ENCODE measurements at places on chromosomes 7 and 10.

- DNase-seq = no peak
These were observed 180.3 kb downstream of the DNAJB6 start for GRCh38 chr7:157516911-157517781.

GRCh38 chr7:52691257-52691656 is 344.2 kb upstream of the POM121L12 start:
- no peak for DNase-seq

DNA sequence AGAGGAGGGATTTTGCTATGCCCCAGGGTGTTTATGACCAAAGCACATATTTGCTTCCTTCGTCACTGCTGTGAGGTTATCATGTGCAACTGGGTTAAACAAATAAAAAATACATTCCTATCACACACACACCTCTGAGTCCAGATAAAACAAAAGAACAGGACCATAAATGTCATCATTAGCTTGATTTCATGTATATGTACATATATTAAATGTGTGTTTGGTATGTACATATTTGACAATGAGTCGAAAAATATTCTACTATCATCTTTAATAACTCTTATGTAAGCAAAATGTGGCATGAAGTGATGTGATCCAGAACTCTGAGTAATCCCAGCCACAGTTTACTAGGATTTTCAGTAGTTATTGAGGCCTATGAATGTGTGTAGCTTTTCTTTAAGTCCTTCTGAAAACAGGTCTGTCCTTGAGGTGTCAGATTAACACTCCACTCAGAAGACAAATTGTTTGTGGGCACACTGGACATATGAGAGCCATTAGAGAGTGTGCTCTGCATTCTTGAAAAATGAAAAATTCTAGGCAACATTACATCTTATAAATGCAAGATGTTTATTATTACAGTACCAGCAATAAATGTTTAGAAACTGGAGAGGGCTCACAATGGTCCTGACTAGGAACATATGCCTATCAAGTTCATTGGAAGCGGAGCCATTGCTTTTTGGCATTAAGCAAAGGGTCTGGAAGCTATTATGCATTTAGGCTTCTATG is 335.1 kb upstream of the SEMA3A start:
- DNase-seq = no peak

- peak; percentile 79 for DNase-seq
These were observed 2.0 kb downstream of the SRGN start for GRCh38 chr10:69089638-69090599.

DNA sequence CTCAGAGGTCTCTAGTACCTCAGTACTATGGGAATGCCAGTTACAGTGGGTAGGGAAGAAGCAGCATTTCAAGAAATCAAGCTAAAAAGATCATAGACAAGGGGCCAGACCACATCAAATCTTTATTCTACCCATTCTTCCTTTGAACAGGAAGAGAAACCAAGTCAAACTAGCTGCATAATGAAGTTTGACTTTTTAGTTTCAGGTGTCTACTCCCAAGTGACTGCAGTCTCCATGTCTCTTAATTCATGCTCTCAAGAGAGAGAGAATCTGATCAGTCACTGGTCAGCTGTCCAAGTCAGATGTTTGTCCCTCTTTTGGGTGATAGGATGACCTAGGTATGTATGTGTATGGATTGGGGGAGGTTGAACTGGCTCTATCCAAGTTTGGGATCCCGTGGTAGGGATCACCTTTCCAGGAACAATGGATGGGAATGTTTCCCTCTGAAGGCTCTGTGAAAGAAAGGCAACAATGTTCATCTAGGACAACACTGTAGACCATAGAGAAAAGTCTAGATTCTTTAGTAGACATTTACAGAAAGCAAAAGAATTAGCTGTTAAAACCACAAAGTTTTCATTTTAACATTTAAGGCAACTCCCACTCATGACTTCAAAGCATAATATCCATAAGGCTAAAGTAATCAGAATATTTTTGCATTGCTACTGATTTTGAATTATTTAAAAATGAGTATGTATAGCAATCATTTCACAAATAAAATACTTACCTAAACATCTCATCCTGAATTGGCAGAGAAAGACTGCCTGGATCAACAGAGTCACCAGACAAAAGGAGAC is 30.1 kb upstream of the PRTFDC1 start:
- no peak for DNase-seq

GRCh38 chr7:132751244-132751647 is 175.0 kb upstream of the PLXNA4 start:
- DNase-seq = no peak

GRCh38 chr10:130400890-130401289 is 264.7 kb downstream of the GLRX3 start:
- DNase-seq = no peak

DNA sequence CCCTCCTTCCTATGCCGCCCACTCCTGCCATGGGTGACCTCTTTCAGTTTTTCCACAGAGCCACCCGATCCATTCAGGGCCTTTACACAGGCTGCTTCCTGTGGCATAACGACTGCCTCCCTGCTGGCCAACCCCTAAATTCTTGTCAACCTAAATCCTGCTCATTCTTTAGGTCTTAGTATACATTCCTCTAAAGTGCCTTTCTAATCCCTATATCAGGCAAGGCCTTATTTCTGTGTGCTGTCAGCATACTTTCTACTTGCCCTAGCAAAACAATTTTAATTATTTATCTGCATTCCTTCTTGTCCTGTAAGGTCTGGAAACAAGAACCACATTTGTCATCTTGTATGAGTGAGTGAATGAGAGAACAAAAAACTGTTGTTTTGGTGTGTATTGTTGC is 132.4 kb downstream of the DNAH11 start:
- DNase-seq = no peak

DNA sequence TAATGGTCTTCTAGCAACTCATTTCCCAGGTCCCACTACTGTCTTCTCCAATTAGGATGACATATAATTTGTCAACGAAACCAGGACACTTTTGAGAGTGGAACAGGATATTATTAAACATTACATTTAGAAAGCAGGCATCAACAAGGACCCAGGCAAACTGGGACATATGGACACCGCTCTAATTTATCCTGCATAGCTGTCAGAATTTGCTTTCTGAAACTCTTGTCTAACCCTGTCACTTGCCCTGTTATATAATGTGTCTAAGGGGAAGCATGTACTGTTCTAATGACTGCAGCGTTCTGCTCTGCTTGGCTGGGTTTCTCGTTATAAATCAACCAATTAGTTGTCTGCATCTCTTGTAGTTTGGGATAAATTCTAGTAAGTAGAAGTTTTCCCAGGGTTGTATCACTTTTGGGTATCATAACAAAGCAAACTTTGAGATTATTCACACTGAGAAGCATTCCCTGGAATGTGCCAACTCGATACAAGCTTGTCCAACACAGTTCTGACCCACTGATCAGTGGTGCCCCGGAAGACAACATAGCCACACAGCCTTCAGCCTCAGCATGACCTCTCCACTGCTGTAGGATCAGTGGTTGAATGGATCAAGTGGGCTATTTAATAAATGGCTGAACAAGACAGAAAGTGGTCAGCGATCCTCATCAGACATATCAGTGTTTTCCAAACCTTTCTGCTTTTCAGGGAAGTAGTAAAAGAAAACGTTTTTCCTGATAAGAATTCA is 228.1 kb downstream of the KIF20B start:
- DNase-seq = no peak

DNA sequence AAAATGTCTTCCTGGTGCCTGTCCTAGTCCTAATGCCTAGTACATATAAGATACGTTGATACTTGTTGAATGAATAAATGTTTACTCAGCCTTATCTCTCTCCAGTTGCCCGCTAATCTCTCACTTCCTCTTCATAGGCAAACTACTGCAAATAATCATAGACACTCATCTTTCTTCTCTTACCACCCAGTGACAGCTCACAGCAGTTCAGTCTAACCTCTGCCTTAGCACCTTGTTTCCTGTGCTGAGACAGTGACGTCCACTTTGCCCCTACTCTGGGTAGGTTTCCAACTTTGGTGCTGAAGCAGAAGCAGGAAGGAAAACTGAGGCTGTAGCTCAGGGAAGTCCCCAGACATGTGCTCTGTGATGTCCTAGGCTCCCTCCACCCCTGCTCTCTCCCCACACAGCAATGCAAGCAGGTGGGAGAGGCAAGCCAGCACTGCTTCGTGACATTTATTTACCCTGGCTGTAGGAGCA is 45.5 kb upstream of the RHOBTB1 start:
- no peak for DNase-seq

- no peak for DNase-seq
These were observed 155.8 kb downstream of the AOAH start for GRCh38 chr7:36568452-36568849.

- no peak for DNase-seq
These were observed 105.2 kb upstream of the KDM7A start for GRCh38 chr7:140281960-140282359.

DNA sequence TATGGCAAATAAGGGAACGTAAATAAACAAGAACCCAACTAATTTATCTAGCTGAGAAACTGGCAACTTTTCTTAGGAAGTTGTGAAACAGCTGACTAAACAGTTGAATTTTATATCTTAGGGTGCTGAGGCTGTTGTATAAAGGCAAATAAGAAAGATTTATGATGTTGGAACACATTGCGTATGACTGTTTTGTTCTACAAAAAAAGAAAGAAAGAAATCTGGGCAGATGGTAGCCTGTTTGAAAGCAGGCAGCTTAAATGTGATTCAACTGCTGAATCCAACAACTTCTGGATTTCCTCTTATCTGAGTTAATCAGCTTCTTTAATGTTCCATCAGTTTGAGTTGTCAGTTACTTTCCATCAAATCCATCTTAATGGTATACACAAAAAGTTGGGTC is 214.5 kb downstream of the SNX13 start:
- no peak for DNase-seq

DNA sequence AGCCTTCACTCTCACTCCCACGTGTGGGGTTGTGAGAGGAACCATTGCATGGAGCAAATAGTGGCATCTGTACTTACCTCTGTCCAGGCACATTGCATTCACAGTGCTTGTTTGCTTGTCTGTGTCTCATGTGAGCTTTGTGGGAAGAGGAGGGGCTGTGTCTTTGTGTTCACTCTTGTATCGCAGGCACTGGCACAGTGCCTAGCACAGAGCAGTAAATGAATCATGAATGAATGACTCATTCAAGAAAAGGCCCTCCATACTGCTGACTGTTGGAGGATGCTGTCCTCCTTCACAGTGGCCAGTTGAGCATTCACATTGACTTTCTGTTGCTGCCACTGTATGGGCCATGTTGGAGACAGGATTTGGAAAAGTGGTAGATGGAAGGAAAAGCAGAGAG is 125.3 kb downstream of the SORCS3 start:
- no peak for DNase-seq

DNA sequence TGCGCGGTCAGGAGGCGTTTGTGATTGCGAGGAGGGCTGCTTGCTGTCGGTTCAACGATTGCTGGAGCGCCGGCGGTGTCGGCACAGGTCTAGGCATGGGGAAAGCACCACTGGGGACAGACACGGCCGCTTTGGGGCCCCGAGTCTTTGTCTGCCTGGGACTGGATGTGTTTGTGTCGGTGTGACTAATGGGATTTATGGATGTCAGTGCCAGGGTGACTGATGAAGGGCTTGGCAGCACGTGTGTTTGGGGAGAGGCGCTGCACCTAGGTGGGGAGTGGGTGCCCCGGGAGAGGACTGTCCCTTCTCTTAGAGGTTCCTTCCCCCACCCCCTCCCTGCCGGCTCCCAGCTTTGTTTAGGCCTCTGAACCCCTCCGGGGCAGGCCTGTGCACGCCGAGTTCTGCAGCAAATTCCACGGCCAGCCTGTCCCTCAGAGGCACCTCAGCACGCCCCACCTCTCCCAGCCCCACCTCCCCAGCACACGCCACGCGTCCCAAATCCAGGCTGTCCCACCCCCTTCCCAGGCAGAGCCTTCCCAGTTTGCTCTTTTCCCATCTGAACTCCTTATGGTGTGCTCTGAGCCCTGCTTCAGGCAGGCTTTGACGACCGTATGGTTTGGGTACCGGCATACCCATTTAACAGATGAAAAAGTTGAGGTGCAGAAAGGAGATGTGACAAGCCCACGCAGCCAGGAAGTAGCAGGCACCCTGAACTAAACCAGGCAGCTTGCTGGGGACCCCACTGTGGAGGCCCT is 6.4 kb upstream of the TNRC18 start:
- DNase-seq = no peak

DNA sequence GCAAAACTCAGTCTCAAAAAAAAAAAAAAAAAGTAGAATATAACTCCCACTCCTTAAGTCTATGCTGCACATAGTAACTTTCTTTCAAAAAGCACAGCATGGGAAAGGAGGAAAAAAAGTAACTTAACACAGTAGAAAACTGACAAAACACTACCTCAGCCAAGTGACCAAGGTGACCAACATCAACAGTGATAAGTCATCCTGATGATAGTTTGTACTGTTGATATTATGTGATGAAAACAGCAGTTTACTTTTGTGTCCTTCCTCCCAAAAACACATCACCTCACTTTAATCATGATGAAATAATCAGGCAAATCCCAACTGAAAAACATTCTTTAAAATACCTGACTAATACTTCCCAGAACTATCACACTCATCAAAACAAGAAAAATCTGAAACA is 29.3 kb upstream of the MAT1A start:
- DNase-seq = no peak

GRCh38 chr10:77513781-77514331 is 123.8 kb downstream of the KCNMA1 start:
- DNase-seq = no peak

GRCh38 chr10:101063548-101064414 is 2.0 kb downstream of the KAZALD1 start:
- DNase-seq = no peak

DNA sequence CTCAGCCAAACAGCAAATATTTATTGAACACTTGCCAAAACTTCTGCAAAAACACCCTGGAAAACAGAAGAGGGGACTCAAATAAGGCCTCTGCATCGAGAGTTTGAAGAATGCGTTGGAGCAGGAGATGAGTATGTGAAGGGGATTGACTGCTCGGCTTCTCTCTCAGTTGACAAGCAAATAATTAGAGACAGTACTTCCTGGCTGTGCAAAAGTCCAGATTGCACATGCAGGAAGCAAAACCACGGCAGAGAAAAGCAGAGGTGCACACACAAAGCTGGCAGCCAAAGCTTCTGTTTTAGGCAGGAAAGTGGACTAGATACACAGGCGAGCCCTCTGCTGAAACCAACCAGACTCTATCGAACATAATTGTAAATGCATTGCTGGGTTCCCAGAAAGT is 343.6 kb upstream of the MGMT start:
- DNase-seq = no peak

DNA sequence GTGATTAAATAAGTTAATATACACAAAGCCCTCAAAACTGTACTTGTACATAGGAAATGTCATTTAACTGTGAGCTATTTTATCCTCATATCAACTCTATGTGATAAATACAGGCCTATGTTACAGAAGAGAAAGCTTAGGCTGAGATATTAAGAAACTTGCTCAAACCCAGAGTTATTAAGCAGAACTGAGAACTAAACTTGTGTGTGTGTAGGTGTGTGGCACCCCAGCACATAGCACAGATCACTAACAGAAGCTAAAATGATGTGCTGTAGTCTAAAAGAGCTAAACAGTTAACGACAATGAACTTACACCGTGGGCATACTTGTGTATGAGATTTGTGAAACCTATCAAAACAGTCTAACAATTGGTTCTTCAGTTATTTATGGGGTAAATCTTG is 34.5 kb downstream of the MTPN start:
- no peak for DNase-seq

All from CD4-positive, alpha-beta T cell treated with Interleukin-2 at 100 ng/mL for 4 hours (primary cell).